Esophagus squamous epithelium (tissue), 5 donors: ENCODE measurements at places on chromosomes 4 and X.

DNA sequence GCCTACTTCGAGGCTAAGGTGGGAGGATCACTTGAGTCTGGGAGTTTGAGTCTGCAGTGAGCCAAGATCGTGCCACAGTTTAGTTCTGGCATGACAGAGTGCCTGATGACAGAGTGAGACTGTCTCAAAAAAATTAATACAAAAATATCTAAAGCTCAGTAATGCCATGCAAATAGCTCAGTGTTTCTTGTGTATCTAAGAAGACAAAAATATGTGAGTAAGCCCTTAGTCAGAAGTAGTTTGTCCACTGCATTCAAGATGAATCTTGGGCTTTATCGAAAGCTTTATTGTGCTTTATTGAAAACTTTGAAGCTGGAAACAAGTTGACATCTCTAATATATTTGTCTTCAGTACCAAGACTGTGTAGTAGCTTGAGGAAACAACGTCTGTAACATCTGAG lies 115.9 kb downstream of the GPAT3 start:
- no peak for DNase-seq

DNA sequence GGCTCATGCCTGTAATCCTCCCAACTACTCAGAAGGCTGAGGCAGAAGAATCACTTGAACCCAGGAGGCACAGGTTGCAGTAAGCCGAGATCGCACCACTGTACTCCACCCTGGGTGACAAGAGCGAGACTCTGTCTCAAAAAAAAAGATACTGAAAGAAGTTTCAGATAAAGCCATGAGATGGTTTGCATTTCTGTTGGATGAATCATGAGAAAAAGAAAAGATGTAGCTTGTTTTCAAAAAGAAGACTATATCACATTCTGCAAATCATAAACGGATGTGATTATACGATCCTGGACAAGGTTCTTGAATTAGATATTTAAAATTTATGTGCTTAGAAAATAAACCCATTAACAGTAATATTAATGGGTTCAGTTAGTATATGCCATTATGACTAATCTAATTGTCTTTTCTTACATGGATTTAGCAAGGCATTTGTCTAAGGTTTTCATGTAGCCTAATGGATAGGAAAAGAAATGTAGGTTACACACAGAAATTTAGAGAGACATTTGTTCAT lies 345.9 kb downstream of the SLC7A11 start:
- DNase-seq: no peak

- DNase-seq: no peak
These were observed 245.7 kb downstream of the ANTXR2 start for GRCh38 chr4:79827283-79827682.

DNA sequence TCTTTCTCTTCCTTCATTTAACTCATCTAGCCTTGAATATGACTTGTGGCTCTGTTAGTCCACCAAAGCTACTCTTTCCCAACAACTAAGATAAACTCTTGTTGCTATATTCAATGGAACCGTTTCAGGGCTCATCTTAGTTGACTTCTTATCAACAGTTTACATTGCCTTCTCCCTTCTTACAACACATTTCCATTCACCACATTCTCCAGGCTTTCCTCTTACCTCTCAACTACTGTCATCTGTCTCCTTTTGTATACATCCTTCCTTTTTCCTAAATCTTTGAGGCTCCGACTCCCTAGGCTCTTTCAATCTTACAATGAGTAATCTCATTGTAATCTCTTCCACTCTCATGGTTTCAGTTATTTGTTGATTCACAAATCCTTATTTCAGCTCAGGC lies 58.5 kb downstream of the NCAPG start:
- DNase-seq: no peak

DNA sequence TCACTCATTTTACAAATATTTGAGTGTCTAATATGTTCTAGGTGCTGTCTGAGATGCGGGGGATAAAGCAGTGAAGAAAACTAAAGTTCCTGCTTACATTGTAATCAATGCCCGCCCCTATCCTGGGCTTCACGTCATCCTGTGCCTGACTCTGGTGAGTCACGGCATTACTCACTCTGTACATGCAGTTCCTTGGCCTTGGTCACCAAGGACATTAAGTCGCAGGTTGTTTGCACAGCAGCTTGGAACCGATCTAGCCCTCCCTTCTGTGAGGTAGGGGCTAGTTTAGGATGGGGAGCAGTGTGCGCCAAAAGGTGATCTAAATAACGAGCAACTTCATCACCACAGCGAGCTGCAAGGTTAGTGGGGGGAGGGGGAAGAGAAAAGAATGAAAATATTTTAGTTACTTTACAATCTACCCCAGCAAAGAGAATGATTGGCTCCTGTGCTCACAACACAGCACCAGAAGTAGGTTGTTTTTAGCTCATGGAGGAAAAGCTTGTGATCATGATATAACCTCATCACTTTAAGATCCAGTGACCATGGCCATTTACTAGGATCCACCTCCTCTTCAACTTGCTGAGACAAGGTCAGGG lies 48.0 kb upstream of the HDAC8 start:
- DNase-seq: no peak

GRCh38 chr4:152100379-152101201 lies 339.8 kb upstream of the GATB start:
- no peak for DNase-seq

DNA sequence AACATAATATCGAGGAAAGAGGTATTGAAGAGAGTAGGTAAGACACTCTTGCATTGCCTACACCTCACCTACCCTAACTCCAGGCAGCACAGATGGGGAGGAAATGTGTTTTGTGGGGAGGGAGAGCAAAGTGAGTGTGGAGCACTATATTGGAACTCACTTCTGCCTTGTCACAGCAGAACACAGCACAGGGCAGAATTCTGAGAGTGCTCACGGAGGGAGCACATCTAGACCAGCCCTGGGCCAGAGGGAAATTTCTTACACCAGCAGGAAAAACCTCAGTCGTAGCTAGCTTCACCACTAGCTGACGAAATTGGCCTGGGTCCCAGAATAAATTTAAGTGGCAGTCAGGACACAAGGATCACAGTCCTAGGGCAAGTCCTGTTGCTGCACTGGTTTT lies 517.3 kb downstream of the TMA16 start:
- no peak for DNase-seq

DNA sequence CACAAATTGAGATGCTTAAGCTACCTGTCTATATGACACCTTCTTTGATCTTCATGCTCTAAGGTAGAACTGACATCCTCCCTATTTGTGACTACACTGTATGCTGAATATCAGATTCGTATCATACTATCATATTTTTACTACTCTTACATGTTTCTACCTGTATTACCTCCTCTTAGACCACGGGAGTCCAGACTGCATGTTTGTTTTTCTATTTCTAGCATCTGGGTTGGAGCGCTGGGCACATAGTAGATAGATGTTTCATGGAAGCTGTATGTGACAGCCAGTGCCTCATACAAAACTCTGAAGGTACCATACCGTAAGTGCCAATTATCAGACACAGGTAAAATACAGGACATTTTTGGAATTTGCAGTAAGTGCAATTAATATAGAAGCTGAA lies 47.6 kb downstream of the ATP10D start:
- no peak for DNase-seq

GRCh38 chr4:138710297-138710696 lies 305.3 kb upstream of the NOCT start:
- no peak for DNase-seq

- DNase-seq: no peak
These were observed 12.8 kb downstream of the DMP1 start for GRCh38 chr4:87662871-87663270.
